ENCODE measurements at places on chromosomes 3 and 15.
A peak's percentile ranks its signal among the peaks of the same experiment; 100 is the strongest.

- DNase-seq = no peak
Observed at GRCh38 chr3:48428572-48429316, 1.1 kb downstream of the PLXNB1 start.

DNA sequence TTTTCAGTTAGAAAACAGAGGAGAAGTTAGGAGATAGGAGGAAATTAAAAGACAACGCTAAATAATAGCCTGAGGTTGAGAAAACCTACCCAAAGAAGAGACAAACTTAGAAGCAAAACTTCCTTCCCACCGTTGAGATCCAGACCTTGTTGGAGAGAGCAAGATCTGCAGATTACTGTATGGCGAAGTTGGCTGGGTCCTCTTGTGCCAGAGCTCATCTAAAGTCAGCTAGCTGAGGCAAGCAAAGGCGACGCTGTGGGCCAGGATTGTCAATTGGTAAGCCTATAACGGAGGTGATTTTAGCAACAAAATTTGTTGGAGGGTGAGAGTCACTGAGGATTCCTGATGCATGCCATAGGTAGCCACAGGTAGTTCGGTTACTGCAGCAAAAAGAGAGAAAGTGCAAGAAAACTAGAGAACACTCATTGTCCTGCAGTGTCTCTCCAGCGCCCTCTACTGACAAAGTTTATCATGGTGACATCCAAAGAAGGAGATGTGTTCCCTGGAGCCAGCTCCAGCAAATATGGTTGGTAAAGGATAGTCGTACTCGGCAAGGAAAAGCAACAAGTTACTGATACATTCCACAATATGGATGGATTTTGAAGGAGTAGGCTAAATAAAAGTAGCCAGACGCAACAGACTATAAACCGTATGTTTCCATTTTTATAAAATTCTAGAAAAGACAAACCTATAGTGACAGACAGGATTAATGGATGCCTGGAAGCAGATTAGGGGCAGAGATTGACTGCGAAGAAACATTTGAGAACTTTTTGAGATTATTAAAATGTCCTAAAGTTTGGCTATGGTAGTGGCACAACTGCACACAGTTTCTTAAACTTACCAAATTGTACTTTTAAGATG is 9.8 kb upstream of the OR5K4 start:
- peak; percentile 30 for DNase-seq

GRCh38 chr15:75193976-75194375 is 7.7 kb upstream of the C15orf39 start:
- no peak for DNase-seq

GRCh38 chr3:119608405-119609000 is 10.8 kb downstream of the PLA1A start:
- DNase-seq = no peak

DNA sequence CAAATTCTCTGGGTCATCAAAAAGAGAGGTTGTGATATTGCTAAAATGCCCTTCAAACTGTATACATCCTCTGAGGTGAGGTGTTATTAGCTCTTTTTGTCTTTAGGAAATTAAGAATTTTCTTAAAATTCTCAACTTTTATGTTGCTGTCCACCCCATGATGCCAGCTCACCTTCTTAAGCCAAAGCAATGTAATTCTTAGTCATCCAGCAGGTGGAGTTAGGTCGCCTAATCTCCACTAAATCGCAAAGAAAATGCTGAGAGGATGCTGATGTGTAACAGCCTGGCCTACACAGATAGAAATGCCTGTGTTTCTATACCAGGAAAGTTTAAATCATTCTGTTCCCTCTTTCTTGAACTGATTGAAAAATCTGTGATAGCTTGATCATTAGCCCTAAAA is 770.2 kb upstream of the ALCAM start:
- DNase-seq = no peak

- no peak for DNase-seq
Observed at GRCh38 chr15:68491415-68492106, 59.6 kb upstream of the ITGA11 start.

DNA sequence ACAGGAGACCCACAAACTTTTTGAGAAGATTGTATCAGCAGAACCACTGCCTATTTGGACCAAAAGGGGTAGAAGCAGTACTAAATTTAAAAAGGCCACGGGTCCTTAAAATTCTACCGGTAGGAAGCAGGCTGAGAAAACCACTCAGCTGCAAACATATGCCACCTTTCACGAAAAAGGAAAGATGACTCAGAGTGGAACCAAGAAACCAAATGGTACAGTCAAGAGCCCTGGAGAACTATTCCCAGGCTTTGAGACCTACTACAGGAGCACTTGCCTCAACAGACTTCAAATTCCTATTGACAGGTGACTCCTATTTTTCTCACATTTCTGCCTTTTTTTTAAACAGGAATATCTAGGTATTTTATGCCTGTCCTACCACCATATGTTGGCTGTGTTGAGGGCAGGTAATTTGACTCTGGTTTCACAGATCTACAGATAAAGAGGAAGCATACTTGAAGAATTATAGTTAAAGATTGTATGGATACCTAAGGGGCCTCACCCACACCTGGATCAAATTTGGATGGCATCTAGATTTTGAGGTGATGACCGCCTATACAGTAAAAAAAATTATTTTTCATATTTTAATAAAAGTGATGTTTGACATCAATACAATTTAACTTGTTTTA is 10.1 kb downstream of the GOLIM4 start:
- DNase-seq = no peak

DNA sequence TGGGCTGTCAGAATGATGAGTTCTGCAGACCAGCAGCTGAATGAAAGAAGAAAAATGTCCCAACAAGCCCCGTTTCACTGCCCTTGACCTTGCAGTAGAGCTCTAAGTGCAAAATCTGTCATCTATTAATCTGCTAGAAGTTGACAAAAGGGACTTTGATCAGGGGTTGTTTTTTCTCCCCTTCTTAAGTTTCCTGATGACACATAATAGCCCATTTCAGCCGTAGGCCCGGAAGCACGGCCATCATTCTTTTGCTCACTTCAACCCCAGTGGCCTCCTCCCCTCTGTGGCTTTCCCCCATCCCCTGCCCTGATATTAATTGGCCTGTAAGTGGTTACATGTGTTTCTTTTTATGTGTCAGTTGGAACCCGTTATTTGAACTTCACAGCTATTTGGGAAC is 298.9 kb downstream of the RPLP1 start:
- no peak for DNase-seq

DNA sequence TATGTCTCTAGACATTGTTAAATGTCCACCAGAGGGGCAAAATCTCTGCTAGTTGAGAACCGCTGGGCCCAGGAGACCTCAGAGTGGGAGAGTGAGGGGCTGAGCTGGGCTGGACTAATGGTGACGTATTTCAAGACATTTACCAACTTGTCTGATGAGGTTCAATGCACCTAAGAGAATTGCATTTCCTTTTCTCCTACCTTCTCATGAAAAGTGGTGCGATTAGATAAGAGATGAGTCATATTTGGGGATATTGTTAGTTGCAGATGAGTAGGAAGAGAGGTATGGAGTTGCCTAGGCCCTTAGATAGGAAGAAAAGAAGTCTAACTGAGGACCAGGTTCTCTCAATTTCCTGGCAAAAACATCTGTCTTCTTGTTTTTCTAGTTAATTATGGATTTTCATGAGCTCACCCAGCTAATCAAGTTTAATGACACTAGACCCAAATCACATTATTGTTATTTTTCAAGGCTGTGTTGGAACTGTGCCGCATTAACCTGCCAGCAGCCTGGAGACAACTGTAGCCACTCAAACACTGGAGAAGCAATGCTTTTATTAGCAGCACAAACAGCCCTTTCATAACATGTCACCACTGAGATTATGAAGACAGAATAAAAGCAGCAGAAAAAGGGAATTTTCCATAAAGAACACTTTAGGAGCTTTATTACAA is 144.2 kb downstream of the PDCD6IP start:
- DNase-seq = no peak

- DNase-seq = no peak
Observed at GRCh38 chr15:57680021-57680420, 26.5 kb upstream of the POLR2M start.

- no peak for DNase-seq
Observed at GRCh38 chr3:87179642-87180041, 47.5 kb upstream of the CHMP2B start.

DNA sequence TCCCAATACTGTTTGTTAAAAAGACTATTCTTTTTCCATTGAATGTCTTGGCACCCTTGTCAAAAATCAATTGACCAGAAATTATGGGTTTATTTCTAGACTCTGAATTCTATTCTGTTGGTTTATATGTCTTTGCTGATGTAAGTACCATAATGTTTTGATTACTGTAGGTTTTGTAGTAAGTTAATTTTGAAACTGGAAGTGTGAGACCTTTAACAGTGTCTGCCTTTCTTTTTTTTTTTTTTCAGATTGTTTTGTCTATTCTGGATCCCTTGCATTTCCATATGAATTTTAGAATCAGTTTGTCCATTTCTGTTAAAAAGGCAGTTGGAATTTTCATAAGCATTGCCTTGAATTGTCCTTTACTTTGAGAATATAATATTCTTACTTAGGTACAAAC is 13.6 kb downstream of the ATP2C1 start:
- DNase-seq = no peak

- peak; percentile 59 for DNase-seq
Observed at GRCh38 chr3:4421121-4421520, 45.9 kb downstream of the SUMF1 start.

DNA sequence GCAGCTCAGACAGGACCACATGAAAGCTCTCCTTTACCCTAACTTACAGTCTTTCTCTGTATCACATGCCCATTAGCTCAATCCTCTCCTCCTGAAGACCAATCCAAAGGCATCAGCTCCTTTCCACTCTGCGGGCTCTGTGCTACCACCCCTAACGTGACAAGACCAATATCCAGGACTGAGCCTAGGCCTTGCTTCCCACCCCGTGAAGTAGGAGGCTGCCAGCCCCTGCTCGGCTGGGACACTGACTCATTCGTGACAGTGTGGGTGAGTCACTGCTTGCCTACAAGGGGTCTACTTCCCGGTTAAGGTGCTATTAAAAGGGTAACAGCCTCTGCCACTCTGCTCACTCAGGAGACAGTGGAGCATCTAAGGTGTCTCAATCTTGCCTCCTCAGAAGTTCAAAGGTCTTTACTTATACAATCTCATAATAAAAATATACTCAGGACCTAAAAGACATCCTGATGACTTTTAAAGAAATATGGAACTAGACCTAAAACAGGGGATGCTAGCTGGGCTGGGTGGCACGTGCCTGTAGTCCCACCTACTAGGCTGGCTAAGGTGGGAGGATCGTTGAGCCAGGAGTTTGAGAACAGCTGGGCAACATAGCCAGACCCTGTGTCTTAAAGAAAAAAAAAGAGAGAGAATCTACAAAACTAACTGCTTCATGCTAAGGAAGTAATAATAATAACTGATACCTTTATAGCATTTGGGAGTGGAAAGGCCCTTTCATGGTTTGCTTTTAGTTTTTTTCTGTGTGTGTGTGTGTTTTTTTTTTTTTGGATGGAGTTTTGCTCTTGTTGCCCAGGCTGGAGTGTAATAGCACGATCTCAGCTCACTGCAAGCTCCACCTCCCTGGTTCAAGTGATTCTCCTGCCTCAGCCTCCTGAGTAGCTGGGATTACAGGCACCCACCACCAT is 55.0 kb downstream of the TMEM44 start:
- DNase-seq = no peak

DNA sequence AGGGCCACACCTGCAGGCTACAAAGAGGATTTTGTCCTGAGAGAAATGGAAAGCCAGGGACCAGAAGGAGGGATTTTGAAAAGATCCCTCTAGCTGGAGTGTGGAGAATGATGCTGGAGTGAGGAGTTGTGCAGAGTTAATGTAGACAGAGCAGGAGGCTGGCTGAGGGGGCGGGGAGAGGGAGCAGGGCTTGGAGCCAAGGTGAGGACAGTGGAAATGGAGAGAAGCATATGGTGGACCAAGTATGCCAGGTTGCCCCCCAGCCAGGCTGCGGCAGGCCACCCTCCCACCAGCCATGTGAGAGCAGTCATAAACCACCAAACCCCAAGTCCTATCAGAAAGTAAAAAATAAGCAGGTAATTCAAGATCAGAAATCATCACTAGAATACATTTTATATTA is 14.7 kb downstream of the RARRES1 start:
- DNase-seq = no peak

GRCh38 chr3:43874731-43875130 is 184.0 kb downstream of the ABHD5 start:
- DNase-seq = no peak

DNA sequence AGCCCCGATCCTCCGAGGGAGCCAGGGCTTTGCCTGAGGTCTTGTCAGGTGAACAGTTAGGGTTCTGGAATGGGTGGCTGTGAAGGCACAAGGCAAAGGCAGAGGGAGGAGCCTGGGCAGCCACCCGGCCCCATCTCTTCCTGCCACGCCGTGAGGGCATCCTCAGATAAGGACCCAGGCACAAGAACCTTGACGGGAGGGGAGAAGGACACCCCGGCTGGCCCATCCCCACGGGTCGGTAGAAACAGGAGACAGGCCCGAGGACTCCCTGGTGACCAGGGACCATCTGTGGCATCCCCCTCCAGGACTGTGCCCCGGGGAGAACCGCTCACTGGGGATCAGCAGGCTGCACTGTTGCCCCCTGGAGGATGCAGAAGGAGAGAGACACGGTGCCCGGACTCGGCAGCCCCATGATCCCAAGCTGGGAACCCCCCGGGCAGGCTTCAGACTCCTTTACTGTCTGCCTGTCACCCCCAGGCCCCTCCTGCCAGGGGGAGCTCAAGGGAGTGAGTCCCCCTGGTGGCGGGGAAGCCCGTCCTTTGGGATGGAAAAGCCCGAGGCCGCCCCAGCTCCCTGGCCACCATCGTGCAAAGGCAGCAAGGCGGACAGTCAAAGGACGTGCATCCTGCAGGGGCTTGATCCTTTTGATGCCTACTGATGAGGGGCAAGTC is 12.3 kb upstream of the PCSK6 start:
- DNase-seq = peak; percentile 17

GRCh38 chr15:53979051-53979788 is 979 bp downstream of the UNC13C start:
- no peak for DNase-seq

GRCh38 chr3:52752045-52752660 is 18.6 kb downstream of the NEK4 start:
- DNase-seq = no peak

- DNase-seq = no peak
Observed at GRCh38 chr3:10770547-10770946, 45.5 kb upstream of the SLC6A11 start.

- DNase-seq = no peak
Observed at GRCh38 chr15:62325597-62325996, 160.5 kb upstream of the C2CD4B start.

- DNase-seq = no peak
Observed at GRCh38 chr15:97576929-97577645, 383.4 kb upstream of the ARRDC4 start.

DNA sequence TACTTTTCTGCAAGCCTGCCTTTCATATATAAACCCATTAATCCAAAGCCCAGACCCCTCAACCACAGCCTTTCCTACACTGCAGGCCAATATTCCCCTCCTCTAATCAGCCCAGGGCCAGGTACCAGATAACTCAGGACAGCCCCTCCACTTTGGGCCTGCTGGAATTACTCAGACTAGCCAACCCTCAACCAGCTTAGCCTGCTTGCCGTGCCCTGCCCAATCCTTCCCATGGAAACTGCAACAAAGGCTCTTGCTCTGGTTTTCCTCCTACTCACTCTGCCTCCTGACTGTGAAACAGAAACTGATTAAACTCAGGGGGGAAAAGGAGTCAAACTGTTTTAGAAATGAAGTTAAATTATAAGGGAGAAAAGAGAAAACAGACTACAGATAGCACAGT is 248.1 kb downstream of the KLF13 start:
- DNase-seq = no peak

Measured in stimulated activated effector memory CD8-positive, alpha-beta T cell treated with anti-CD3 and anti-CD28 coated beads, Interleukin-12 subunit alpha, Interleukin-12 subunit beta, amount 100 ng/mL, for 72 hours (primary cell).